ENCODE measurements at places on chromosomes 7 and 10.

- no peak for DNase-seq
Observed at GRCh38 chr10:116669080-116669479, 48.3 kb downstream of the PNLIPRP2 start.

GRCh38 chr7:10537764-10538163, 435.9 kb upstream of the PHF14 start:
- DNase-seq, result no peak

- DNase-seq, result no peak
Observed at GRCh38 chr10:132098539-132099388, 33.0 kb downstream of the JAKMIP3 start.

DNA sequence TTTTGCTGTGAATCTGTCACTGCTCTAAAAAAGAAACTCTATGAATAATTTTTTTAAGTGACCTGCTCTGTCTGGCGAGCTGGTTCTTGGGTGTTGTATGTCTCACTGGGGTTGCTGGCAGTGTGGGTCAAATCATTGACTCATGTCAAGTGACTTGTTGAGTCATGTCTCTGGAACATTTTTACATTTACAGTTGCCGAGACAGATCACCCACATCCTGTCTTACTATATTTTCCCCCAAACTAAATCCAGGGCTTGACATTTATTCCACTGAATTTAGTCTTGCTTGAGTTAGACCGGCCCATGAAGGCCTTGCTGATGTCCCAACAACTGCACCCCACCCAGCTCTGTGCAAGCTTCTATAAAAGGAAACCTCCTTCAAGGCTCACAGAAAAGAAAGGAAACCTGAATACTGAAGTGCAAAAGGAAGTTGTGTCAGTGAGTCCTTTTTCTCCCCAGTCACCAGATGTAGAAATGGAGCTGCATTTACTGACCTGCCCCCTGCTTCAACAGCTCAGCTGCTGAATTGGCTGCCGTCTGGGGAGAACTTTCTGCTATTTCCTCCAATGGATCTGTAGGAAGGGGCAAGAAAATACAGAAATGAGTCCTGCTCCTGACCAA, 290.3 kb downstream of the TNS3 start:
- DNase-seq, result peak; percentile 9

- no peak for DNase-seq
Observed at GRCh38 chr10:66301078-66301477, 624.8 kb upstream of the LRRTM3 start.

DNA sequence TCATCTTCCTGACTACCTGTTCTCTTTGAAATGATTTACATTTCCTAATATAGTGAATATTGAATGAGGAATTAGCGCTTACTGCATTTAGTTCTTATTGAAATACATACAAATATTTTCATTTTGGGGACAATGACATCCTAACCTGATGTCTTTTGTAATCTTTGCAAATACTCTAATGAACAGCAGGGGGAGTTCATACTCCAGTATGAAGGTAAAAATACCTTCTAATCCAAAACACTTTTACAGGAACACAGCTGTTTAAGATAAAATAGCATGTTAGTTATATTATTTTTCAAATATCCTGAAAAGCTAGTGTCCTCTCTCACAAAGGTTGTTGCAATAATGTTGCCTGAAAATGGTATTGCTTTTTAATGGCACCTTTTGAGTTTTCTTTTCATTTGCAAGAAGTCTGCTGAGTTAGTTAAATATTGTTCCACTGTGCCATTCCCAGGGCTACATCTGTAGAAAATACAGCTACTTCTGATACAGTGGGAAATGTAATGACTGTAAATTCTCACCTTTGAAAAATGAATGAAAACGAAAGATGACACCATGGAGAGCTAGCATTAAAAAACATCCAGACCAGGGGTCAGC, 400.0 kb downstream of the PHF14 start:
- DNase-seq, result no peak

- no peak for DNase-seq
Observed at GRCh38 chr10:127415901-127416581, 133.1 kb upstream of the NPS start.

- DNase-seq, result no peak
Observed at GRCh38 chr10:114246679-114247305, 7.7 kb downstream of the VWA2 start.

DNA sequence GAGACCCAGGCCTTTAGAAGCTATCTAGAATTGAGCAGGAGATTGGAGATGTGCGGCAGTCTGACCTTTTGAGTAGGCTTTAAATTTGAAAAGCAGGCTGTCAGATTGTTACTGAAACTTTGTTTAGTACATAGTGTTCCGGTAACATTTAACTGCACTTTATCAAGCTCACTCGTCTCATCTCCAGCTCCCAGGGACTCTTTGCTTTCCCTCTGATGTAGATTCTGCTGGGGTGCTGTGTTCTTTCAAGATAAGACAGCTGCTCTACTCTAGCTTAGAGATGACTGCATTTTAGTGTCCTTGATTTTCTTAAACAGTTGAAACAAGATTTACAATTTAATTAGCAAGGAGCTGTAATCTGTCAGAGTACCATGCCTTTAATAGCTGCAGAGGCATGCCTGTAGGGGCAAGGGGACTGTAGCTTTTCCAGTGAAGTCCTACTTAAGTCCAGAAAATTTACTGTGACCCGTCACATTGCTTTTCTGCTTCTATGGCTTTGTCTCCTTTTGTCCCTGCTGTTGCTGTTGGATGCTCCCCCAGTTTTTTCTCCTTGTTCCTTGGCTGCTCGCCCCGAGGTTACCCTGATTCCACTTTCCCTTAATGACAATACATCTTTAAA, 56.4 kb upstream of the MTPN start:
- DNase-seq, result no peak

DNA sequence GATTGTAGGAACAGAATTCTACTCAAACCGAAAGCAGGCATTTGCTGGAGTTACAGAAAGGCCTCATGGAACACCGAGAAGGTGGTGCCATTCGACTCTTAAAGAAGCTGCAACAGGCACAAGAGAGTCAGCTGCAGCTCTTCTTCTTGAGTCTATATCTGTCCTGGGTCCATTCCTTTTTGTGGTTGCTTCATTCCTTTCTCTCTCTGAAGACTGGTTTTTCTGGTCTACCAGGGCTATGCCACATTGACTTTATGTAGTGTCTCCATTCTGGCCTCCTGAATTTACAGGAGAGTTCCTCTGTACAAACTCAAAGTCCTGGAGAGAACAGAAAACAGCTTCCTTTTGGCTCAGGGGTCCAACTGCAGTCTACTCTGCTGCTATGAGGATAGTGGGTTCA, 132.8 kb downstream of the CFTR start:
- DNase-seq, result no peak

DNA sequence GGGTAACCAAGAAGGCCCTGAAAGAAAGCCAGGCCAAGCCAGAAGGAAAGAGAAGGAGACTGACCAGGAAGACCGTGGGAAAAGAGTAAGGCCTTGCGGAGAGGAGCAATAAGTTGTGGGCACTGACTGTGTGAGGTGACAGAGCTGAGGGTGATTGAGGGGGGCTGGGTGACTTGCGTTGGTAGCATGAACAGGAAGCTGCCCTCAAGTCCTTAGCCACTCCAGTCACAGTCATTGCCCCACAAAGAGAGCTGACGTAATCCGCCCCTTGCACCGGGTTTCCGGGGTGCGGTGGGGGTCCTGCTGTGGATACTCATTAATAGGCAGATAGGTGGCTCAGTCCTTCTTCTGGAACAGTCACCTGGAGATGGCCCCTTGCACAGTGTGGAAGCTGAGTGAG, 16.1 kb upstream of the DMBT1 start:
- no peak for DNase-seq

DNA sequence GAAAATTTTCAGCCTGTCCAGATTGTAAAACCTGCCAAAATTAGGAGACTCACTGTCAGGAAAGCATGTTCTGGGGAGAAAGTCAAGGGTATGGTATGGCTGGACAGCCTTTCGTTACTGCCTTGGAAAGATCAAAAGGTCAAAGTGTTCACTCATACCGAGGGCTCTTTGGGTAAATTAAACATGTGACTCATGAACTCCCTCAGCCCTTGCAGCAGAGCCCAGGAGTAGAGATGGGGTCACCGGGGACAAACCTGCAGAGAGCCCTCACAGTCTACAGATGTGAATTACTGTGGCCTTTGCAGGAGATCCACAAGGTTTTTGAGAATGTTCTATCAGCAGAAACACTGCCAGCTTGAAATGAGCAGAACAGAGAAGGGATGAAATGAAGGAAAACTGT, 275.7 kb downstream of the KLF6 start:
- no peak for DNase-seq

DNA sequence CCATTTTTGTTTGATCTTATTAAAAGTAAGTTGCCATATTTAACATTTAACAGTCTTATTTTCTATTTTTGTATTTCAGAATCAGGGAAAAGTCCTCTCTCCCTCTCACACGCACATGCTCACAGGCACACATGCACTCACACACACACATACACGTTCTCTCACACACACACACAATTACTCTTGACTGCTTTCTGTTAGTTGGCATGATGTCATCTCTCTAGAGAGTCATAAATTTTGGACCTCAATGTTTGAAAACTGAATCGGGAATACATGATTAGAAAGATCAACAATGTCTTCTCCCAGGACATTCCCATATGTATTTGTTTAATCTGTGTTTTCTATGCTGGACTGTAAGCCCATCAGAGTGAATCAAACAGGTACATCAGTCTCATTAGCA, 165.7 kb upstream of the AHR start:
- no peak for DNase-seq

GRCh38 chr10:132587175-132587574, 49.6 kb downstream of the INPP5A start:
- DNase-seq, result no peak

DNA sequence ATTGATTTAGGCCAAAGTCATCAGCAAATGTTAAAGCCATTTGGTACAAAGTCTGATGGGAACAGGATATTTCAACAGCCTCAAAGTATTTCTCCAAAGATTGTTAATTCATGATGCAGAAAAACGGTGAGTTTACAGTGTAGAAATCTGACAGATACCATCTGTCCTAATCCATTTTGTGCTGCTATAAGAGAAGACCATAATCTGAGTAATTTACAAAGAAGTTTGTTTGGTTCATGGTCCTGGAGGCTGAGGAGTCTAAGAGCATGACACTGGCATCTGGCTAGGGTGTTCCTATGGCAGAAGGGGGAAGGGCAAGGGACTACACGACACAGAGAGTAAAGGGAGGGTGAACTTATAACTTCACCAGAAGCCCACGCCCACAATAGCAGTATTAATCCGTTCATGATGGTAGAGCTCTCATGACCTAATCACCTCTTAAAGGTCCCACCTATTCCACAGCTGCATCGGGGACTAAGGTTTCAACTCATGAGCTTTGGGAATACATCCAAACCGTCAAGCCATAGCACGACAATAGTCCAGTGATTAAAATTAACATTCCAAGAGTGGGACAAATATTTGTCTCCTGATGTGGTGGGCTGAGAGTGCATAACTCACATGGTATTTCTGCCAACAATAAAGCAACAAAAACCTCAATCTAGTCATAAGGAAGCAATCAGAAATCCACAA, 298.6 kb upstream of the AKR1E2 start:
- no peak for DNase-seq

- DNase-seq, result no peak
Observed at GRCh38 chr7:122329145-122329802, 24.7 kb upstream of the FEZF1 start.

DNA sequence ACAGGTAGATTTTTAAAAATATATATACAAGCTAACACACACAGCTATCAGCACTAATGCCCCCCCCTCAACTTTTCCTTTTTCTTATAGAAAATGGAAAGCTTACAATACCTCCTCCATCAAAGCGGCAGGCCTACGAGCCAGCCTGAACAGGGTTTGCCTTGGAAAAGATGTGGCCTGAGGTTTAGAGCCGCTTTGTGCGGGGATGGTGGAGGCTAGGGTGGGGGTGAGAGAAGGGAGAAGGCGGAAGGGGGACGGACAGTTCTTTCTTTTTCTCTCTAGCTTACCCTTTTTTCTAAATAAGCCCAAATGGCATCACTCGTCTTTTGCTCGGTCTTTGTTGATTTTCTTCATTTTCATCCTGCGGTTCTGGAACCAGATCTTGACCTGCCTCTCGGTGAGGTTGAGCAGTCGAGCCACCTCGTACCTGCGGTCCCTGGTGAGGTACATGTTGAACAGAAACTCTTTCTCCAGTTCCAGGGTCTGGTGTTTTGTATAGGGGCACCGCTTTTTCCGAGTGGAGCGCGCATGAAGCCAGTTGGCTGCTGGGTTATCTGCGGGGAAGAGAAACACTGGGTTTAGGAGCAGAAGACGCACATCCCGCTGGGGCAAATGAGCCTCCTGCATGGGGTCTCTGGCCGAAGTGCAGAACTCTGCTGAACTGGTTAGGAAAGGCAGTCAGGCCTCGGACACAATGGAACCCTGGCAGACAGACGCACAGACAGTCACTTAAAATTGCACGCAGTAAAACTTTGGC, 1.9 kb downstream of the HOXA9 start:
- no peak for DNase-seq

- no peak for DNase-seq
Observed at GRCh38 chr10:14022954-14023672, 307.6 kb downstream of the FRMD4A start.

GRCh38 chr10:120260456-120260855, 196.6 kb upstream of the PLPP4 start:
- DNase-seq, result no peak

GRCh38 chr7:51014811-51015210, 232.1 kb upstream of the GRB10 start:
- no peak for DNase-seq

GRCh38 chr10:10223131-10223530, 794.5 kb upstream of the CELF2 start:
- DNase-seq, result no peak

DNA sequence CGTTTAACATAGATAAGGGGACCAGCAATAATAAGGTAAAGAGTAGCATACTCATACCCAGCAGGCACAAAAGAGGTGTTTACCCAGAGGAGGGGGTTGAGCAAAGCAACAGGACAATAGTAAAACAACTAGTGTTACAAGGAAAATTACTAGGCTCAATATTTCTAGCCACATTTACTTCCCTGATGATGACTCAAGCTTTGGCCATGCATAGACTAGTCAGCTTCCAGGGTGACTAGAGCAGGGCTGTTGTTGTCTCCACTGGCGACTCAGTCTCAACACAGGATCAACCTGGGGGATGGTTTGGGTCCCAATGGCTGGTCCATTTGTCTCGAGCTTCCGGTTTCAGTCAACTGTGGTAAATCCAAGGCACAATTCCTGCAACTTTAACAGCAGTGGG, 217.7 kb upstream of the KCND2 start:
- DNase-seq, result no peak

GRCh38 chr10:12710594-12711349, 290.7 kb downstream of the CCDC3 start:
- peak; percentile 81 for DNase-seq

GRCh38 chr7:46839651-46840050, 742.3 kb downstream of the TNS3 start:
- DNase-seq, result no peak

DNA sequence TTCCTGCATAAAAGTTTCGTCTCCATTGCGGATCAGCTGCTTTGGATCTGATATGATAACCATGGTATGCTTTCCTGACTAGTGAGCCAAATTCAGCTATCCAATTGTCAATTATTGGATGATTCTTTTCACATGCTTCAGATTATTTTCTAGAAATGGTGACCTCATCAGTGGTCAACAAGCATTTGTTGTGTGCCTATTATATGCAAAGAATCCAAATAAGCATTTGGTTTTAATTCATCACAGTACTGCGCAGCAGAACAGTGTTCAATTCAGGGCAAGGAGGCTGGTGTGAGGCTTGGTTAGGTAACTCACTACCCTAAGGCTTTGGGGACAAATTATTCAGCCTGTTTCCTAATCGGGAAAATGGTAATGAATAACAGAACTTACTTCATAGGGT, 200.5 kb downstream of the SKAP2 start:
- no peak for DNase-seq

Data from stimulated activated CD4-positive, alpha-beta T cell treated with anti-CD3 and anti-CD28 coated beads, Interleukin-12 subunit alpha, Interleukin-12 subunit beta, amount 100 ng/mL, for 48 hours (primary cell).